CD4-positive, alpha-beta T cell treated with Interleukin-10 for 1 hour (primary cell): ENCODE measurements at places on chromosomes 13 and 19.

DNA sequence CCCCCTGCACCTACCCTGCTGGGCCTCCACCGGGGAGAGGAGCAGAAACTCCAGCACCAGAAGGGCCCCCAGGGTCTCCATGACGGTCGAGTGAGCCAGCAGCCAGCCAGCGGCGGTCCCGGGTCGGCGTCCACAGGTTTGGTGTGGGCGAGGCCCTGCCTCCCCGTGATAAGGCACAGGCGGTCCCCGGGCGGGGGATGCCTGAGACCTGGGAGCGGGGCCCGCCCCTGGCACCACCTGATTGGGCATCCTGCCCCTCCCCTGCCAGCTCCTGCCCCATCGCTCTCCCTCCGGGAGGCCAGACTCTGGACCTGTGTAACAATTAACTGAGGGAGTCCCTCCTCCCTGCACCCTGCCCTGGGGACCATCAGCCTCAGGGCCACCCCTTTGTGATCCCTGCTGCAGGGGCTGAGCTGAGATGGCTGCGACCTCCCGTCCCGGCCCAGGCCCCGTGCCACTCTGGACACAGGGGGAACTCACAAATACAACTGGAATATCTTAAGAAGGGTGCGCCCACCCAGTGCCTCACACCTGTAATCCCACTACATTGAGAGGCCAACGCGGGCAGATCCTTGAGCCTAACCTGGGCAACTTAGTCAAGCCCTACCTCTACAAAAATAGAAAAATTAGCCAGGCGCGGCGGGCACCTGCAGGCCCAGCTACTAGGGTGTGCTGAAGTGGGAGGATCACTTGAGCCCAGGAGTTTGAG, at the start of gene SMIM24:
TSS of gene SMIM24 (minus strand) at position 143 of the 709 bp plus-strand sequence. CDS start at position 81, 62 bp downstream.
- no peak for DNase-seq

GRCh38 chr13:41383386-41383785, 72.3 kb downstream of the NAA16 start:
- no peak for DNase-seq

DNA sequence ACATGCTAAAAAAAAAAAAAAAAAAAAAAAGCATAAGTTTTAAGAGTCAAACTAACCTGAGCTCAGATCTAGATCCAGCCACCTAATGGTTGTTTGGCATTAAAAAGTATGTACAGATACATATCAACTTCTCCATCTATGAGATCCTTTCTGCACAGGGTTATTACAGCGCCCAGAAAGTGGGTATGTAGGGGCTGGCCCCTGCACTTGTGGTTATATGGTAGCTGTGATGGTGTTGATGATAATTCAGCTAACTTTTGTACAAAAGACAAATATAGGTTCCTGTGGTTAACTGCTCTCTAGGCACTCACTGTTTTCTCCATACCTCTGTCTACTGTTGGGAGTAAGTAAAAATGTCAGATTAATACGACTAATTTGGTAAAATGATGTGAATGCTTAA, 81.7 kb downstream of the TNFRSF19 start:
- DNase-seq: peak; percentile 5

- DNase-seq: no peak
Measured at GRCh38 chr19:5216141-5216847, 124.3 kb downstream of the PTPRS start.

- DNase-seq: peak; percentile 18
Measured at GRCh38 chr13:100521851-100522617, 66.6 kb downstream of the GGACT start.

DNA sequence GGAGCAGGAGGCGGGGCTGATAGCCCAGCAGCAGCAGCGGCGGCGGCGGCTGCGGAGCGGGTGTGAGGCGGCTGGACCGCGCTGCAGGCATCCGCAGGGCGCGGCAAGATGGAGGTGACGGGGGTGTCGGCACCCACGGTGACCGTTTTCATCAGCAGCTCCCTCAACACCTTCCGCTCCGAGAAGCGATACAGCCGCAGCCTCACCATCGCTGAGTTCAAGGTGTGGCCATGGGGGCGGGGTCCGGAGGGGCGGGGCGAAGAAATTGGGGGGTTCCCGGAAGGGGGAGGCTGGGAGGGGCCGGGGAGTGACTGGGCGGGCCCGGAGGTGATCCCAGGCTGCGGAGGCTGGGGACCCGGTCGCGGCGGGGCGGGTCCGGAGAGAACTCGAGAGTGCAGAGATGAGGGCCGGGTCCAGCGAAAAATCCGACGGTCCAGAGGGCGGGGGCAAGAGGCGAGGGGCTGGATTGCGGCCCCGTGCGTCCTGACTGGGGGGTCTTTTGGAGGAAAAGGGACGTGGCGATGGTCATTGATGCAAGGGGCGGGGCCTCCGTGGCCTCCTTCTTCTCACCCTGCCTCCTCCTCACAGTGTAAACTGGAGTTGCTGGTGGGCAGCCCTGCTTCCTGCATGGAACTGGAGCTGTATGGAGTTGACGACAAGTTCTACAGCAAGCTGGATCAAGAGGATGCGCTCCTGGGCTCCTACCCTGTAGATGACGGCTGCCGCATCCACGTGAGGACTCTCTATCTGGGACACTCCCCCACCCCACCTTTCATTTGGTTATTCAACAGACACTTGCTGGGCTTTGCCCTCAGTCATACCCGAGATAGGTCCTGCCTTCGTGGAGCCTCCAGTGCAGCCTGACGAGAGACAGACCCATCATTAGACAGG, at the start of gene TBCB:
TSS of gene TBCB (plus strand) at position 16 of the 891 bp plus-strand sequence. CDS start at position 109, 93 bp downstream.
- DNase-seq: no peak

DNA sequence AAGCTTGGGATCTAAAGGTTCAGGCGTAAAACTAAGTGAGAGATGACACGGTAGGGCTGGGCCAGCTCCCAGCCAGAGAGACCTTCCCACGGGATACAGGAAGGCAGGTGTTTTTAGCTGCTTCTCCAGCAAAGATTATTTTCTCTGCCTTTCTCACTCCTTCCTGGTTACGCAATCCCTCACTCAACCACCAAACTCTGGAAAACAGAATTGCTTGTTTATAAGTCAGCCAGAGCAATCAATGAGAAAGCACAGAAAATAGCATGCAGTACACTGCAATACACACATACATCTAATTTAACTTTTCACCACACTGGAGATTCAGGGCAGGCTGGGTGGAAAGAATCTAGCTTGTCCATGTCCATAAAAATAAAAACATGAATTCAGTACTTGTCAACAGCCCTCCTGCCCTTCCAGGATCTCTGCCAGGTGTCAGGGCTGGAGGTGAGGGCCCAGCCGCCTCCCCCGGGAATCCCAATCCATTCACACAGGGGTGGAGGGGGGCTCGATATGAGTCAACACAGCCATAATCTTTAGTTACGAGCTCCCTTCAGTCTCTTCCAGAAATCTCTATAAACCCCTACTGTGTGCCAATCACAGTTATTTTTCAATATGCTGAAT, 12.2 kb downstream of the RHPN2 start:
- DNase-seq: no peak

- no peak for DNase-seq
Measured at GRCh38 chr13:69617587-69617986, 490.0 kb upstream of the ATXN8OS start.
